ENCODE measurements at places on chromosomes 11 and 22.

GRCh38 chr11:126711977-126712625 is 288.5 kb downstream of the KIRREL3 start:
- DNase-seq, result no peak

DNA sequence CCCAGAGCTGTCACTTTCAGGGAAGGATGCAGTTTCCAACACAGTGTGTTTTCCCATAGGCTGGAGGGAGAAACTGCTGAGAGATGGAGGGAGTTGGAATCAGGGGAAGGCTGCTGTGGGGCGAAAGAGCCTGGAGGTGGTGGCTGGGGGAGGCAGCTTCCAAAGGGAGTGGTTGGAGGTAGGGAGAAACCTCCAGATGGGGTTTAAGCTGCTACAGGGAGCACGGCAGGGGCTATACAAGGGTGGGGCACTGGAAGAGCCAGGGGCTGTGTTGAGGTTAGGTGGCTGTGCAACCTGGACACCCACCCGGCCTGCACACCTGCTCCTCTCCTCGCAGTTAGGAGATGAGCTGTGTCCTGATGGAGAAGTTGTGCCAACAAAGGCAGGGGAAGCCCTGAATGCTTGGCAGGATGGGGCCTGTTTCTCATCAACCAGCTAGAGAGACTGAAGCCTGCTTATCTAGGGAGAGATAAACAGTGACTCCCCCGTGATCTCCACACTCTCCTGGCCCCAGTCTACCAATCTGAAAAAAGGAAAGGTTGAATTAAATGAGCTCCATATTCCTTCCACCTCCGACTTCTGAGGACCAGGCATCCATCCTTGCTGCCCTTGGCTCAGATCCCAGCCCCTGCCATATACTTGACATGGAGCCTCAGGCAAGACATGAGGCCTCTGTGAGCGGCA is 3.6 kb upstream of the SLCO2B1 start:
- DNase-seq, result no peak

DNA sequence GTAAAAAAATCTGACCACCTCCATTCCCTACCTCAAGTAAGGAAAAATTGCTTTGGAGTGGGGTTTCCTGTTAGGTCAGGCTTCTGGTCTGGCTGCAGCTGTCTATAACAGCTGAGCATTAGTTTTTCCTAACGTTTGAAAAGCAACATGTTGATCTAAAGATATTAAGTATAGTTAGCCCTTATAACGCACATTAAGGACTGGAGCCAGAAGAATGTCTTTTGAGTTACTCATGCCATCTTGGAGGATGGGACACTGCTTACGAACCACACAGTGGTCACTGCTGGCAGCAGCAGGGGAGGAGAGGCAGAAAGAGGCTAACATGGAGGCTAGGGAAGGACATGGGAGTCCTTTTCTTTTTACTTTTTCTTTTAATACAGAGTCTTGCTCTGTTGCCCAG is 44.1 kb upstream of the GDPD4 start:
- DNase-seq, result no peak

DNA sequence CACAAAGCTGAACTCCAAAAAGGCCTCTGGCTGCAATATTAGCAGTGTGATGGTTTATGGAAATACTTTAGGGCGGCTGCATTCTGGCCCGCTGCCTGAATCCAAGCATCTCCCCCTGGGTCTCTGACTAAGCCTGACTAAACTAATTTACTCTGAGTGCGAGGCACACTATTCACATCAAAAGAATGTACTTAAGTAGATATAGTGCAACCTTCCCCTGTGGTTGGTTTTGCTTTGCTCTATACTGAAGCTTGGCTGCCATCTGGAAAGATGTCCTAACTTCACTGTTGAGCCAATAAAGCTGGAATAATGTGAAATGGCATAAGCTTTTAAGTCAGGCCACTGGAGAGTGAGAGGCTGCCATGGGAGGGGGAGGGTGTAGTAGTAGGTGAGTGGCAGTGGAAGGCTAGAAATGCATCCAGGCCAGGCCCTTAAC is 321.6 kb downstream of the AASDHPPT start:
- no peak for DNase-seq

GRCh38 chr11:1749395-1750351 is 722 bp downstream of the IFITM10 start:
- DNase-seq, result no peak
